ENCODE measurements at places on chromosomes 4 and X. TPM values are rescaled to one million over a fixed set of nuclear protein-coding genes. Genes with fewer than 3 reads are reported as not detected.

DNA sequence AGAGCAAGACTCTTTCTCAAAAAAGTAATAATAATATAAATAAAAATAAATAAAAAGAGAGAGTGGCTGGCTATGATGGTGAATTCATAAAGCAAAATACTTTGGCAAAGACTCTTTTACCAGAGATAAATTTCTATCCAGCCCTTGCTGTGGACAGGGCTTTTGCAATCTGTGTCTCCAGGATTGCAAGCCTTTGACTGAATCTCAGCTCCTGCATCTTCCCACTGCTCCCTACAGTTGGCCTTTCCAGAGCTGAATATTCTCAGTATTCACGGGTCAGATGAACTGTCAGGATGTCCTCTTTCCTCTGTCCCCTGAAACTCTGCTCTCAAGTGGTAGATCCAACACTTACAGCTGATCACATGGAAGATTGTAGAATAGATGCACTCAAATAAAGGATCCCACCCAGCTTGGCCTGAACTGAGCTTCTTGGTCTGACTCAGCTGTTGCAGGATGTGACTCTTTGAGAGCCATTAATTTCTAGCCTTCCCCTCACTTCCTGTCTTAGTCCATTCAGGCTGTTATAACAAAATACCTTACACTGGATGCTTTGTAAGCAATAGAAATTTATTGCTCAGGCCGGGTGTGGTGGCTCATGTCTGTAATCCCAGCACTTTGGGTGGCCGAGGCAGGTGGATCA lies 123.4 kb upstream of the GUCY1A1 start:
- H3K36me3 ChIP-seq, result no peaks in the 10 kb centered on the region
- no peak overlapping the region for H3K4me3 ChIP-seq
- DNase-seq, result no peak
- H3K27ac ChIP-seq, result no peak overlapping the region
- H3K4me1 ChIP-seq, result no peaks in the 10 kb centered on the region
- H3K27me3 ChIP-seq, result no peaks in the 10 kb centered on the region

GRCh38 chr4:168522829-168523489 lies 26.1 kb downstream of the PALLD start:
- no peak overlapping the region for H3K27ac ChIP-seq
- no peaks in the 10 kb centered on the region for H3K36me3 ChIP-seq
- no peaks in the 10 kb centered on the region for H3K27me3 ChIP-seq
- H3K4me1 ChIP-seq, result no peaks in the 10 kb centered on the region

- no peak overlapping the region for H3K27ac ChIP-seq
- H3K4me3 ChIP-seq, result no peak overlapping the region
- H3K36me3 ChIP-seq, result no peaks in the 10 kb centered on the region
- no peaks in the 10 kb centered on the region for H3K4me1 ChIP-seq
Observed at GRCh38 chr4:173626277-173626676, 96.2 kb upstream of the HAND2 start.

- no peaks in the 10 kb centered on the region for H3K36me3 ChIP-seq
- H3K4me3 ChIP-seq, result no peak overlapping the region
- DNase-seq, result no peak
- H3K27me3 ChIP-seq, result peaks cover 4% of the 10 kb centered on the region
- no peak overlapping the region for H3K27ac ChIP-seq
- no peaks in the 10 kb centered on the region for H3K4me1 ChIP-seq
Observed at GRCh38 chr4:80309294-80310004, 26.1 kb upstream of the CFAP299 start.

Gene PLAC1
- total RNA-seq, result not detected

DNA sequence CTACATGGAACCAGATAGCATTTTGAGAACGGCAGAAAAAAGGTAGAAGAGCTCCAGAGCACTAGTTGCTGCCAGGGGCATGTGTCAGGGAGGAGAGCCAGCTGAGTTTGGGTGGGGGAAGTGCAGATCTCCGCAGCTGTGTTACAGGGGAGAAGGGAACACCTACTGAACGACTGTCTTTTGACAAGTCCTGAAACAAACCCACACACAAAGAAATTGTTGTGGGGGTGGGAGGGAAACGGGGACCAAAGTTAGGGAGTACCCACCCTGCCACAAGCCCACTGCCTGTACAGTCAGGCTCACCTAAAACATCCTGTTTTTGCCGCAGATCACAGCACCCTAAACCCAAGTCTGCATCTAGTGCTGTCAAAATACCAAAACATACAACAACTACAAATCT lies 55.5 kb downstream of the LEF1 start:
- no peaks in the 10 kb centered on the region for H3K27me3 ChIP-seq
- peak overlapping the region; percentile 80 for H3K27ac ChIP-seq
- peaks cover 13% of the 10 kb centered on the region for H3K36me3 ChIP-seq
- peak; percentile 81 for DNase-seq
- H3K4me1 ChIP-seq, result peaks cover 86% of the 10 kb centered on the region
- peak overlapping the region; percentile 12 for H3K4me3 ChIP-seq

Gene BGN
- total RNA-seq, result not detected

Gene ZAR1
- not detected for total RNA-seq

- H3K4me1 ChIP-seq, result no peaks in the 10 kb centered on the region
- no peak for DNase-seq
- H3K36me3 ChIP-seq, result no peaks in the 10 kb centered on the region
- no peak overlapping the region for H3K4me3 ChIP-seq
- H3K27me3 ChIP-seq, result no peaks in the 10 kb centered on the region
Observed at GRCh38 chrX:150465881-150466775, 102.3 kb upstream of the MTM1 start.

Gene MAGEC1
- not detected for total RNA-seq

Gene GABRG1
- total RNA-seq, result not detected

DNA sequence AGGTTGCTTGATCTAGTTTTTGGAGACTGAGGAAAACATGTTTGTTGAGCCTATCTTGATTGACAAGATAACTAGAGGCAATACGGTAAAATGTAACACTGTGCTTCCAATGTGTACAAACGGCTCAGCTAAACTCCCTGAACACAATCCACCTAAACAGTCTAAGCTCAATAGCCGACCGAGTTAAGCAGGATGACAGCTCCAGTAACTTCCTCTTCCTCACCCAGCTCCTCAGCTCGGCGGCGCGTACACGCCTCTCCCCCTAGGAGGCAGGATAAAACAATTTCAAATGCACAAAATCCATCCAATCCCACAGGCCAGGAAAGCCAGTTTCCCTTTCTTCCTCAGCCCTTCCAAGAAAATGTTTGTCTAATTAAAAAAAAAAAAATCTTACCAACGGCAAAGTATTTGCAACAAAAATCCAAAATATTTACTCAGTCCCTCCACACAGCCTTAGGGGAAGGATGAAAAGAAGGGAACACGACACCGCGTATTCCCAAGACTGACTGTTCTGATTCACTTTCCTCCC lies 1.0 kb downstream of the CNOT6L start:
- H3K36me3 ChIP-seq, result no peaks in the 10 kb centered on the region
- H3K27me3 ChIP-seq, result no peaks in the 10 kb centered on the region
- H3K4me3 ChIP-seq, result peak overlapping the region; percentile 80
- peak; percentile 48 for DNase-seq
- H3K27ac ChIP-seq, result peak overlapping the region; percentile 100

DNA sequence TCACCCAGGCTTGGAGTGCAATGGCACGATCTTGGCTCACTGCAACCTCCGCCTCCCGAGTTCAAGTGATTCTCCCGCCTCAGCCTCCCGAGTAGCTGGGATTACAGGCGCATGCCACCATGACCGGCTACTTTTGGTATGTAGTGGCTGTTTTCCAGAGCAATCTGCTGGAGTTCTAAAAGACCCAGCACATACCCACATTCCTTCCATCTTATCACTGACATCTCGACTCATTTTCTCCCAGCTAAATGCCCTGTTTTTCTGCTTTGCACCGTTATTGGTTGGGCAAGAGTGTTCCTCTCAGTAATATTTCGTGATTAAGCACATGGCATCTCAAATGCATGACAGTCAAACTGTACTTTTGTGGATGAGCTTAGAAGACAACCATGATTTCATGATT lies 53.7 kb downstream of the PRKX start:
- peaks cover 29% of the 10 kb centered on the region for H3K36me3 ChIP-seq
- no peaks in the 10 kb centered on the region for H3K4me1 ChIP-seq
- DNase-seq, result no peak
- H3K27ac ChIP-seq, result no peak overlapping the region
- no peaks in the 10 kb centered on the region for H3K27me3 ChIP-seq

Gene GLRA2
- not detected for total RNA-seq

GRCh38 chr4:160969925-160970324 lies 1193.9 kb downstream of the FSTL5 start:
- no peak overlapping the region for H3K27ac ChIP-seq
- H3K27me3 ChIP-seq, result no peaks in the 10 kb centered on the region
- H3K4me3 ChIP-seq, result no peak overlapping the region
- no peak for DNase-seq
- no peaks in the 10 kb centered on the region for H3K4me1 ChIP-seq
- H3K36me3 ChIP-seq, result no peaks in the 10 kb centered on the region

DNA sequence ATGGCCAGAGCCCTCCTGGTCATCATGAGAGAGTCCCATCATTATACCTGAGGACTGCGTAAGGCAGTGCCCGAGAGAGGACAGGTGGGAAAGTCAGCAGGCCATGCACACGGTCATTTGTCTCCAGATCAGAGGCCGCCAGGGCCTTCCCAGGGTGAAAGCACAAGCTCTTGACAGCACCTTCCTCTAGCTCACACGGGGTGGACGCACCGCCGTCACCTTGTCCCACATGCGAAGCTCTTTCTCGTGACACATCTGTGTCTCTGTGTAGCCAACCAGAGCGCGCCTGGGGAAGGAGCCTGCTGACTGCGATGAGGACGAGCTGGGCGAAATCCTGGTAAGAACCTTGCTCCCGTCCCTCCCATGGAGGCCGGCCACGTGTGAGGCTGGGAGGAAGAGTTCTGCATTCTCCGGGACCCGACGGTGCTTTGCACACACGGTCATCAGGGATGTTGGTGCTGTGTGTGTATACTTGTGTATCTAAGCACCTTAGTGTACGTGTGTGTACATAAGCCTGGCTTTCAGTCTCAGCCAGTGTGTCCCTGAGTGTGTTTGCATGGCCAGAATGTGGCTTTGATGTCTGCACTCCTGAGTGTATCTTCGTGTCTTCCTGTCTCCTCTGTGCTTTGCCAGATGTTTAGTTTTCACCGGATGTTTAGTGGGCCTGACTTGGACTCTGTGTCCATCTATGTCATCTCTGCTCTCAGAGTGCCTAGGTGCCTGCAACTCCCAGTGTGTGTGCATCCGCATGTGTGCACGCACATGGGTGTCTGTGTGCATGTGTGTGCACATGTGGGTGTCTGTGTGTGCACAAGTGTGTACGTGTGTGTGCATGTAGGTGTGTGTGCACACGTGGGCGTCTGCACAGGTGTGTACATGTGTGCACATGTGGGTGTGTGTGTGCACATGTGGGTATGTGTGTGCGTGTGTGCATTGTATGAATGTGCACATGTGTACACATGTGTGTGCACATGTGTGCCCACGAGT lies 15.1 kb downstream of the ATP5ME start:
- no peaks in the 10 kb centered on the region for H3K36me3 ChIP-seq
- no peaks in the 10 kb centered on the region for H3K27me3 ChIP-seq
- no peaks in the 10 kb centered on the region for H3K4me1 ChIP-seq
- no peak overlapping the region for H3K27ac ChIP-seq

- no peaks in the 10 kb centered on the region for H3K4me1 ChIP-seq
- DNase-seq, result no peak
- no peak overlapping the region for H3K27ac ChIP-seq
- no peak overlapping the region for H3K4me3 ChIP-seq
- no peaks in the 10 kb centered on the region for H3K27me3 ChIP-seq
- no peaks in the 10 kb centered on the region for H3K36me3 ChIP-seq
Observed at GRCh38 chr4:76341063-76341462, 34.5 kb downstream of the STBD1 start.
